ENCODE measurements at places on chromosomes 6 and 20.
A peak's percentile ranks its signal among the peaks of the same experiment; 100 is the strongest.

DNA sequence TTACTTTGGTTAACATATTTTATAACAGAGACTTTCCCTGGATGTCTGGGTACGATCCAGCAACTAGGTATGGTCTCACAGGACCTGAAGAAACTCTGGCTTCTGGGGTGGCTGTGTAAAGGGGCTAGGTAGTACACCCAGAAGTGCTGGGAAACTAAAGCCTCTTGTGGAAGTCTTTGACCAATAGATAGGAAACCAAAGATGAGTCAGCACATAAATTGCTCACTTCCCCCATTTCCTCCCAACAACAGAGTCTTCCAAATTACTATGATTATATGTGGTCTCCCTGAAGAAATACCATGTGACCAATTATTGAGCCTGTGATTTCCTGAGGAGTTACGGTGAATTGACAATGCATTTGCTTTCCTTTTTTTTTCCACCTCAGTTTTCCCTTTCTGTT lies 26.8 kb upstream of the TBX18 start:
- DNase-seq = no peak

GRCh38 chr6:14734416-14735340 lies 511.2 kb upstream of the JARID2 start:
- no peak for DNase-seq

GRCh38 chr20:52880259-52880658 lies 91.9 kb upstream of the TSHZ2 start:
- DNase-seq = no peak

- no peak for DNase-seq
Measured at GRCh38 chr6:34243131-34243771, 5.6 kb downstream of the SMIM29 start.

DNA sequence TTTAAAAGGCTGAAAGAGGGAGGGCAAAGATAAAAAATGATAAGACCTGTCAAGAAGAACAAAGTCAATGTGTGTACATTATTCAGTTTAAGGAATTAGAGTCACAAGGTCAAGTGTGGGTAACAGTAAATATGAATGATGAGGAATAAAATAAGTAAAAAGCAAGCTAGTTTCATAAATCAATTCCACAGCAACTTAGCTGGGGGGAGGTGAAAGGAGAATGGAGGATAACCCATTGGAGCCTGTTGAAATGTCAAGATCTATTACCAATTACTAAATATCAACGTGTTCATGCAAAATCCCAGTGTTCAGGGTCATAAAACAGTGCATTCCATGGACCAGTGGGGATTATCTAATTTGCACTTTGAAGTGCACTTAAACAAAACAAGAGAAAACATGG lies 242.9 kb downstream of the TBX18 start:
- DNase-seq = peak; percentile 19

GRCh38 chr6:28135393-28135792 lies 6.3 kb upstream of the ZKSCAN8 start:
- DNase-seq = no peak

DNA sequence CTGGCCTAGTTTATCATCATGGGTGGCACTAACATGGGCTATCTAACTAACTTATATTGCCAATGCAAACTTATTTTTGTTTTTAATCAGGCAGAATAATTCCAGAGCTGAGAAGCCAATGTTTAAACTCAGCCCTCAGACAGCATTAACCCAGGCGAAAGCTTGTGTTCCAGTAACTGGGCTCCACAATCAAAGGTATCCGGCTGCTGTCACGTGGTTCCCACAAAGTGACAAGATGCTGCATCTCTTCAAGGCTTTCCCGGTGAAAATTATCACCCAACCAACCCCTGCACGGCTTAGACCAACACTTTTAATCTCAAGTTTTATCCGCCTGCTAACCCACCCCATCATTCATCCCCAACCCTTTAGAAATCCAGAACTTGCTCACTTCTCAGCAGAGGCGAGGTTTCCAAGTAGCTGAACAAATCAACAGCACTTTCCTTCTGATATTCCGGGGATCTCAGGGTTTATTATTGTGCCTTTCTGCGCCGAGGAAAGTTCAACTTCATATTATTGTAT lies 885 bp downstream of the MTCL3 start:
- no peak for DNase-seq

GRCh38 chr6:169165561-169166300 lies 87.9 kb downstream of the THBS2 start:
- DNase-seq = no peak

DNA sequence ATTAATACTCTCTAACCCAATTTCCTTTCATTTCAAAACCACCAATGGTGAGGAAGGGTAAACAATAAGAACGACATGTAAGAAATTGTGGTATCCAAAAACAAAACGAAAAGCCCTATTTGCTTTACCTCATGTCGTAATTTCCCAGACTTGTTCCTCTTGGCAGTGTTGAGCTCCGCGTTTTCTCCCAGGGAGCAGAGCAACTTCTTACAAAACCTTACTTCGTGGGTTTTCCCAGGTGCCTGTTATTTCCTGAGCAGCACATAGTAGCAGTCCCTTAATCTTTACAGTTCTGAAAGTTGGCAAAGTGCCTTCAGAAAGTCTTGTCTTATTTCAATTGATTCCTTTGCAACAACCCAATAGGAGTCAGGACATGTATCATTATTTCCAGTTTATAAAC lies 207.9 kb upstream of the MARCKS start:
- DNase-seq = no peak

- DNase-seq = no peak
Measured at GRCh38 chr6:19410481-19410880, 426.7 kb upstream of the ID4 start.

GRCh38 chr6:155894758-155895157 lies 439.1 kb upstream of the NOX3 start:
- no peak for DNase-seq

DNA sequence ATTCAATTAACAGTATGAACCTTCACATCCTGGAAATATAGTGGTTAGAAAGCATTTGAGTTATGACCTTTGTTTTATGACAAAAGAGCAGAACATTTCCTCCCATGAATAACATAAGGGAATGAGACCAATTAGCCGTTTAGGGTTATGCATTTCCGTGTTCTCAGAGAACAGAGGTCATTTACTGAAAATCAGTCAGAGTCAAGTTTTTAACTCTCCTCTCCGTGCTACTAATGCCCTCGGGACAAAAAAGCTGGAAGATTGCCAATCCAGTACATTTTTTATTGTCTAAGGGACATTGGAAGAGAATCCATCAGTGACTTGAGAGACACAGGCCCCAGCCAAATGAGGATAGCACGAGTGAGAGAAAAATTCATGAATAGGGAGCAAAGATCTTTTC lies 632.7 kb downstream of the RFPL4B start:
- no peak for DNase-seq

DNA sequence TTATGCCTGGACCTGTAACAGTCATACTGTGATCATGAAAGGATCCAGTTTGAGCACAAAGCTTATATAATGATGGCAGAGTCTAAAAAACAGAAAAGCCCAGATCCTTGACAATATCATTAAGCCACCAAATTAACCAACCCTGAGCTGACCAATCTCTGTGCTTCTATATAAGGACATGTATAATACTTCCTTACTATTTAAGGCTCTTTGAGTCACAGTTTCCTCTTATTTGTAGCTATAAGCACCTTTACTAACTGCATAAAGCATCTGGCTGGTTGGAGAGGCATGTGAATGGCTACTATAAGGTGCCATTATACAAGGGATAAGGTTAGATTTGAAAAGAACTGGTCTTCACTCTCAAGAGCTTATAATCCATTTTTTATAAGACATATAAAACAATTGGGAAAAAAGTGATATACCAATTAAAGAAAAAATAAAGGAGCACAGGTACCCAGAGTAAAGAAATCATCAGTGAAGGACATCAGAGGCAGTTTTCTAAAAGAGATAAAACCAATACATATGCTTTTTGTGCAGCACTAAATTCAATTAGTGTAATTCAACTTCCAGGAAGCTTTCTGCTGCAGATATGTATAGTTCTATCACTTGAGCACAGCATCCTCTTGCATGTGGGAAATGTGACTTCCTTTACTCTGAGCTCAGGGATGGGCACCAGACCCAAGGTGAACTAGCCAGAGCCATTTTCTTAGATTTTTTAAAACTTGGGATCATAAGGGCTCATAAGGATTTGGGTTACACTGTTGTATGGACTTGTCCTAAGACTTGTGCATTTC lies 121.0 kb downstream of the BTBD9 start:
- DNase-seq = no peak

GRCh38 chr6:81085431-81085790 lies 667.1 kb downstream of the TENT5A start:
- DNase-seq = no peak

GRCh38 chr6:30705620-30706019 lies 11.5 kb downstream of the MDC1 start:
- DNase-seq = no peak

DNA sequence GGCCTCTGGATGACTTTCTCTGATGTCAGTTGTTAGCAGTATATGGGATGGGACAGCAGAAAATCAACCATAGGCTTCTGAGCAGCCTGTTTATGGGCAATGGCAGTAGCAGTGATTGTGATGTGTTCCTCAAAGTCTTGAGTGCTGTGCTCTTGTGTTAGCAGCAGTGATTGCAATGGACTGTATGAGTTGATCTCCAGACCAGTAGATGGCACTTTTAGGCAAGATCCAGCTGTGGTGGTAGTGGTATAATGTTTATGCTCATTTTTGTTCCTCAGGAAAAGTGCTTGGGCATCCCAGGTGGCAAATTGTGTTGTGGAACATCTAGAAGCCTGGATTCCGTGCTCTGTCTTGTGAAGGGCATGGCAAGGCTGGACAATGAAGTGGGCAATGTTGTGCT lies 181.6 kb upstream of the SYNCRIP start:
- DNase-seq = no peak

DNA sequence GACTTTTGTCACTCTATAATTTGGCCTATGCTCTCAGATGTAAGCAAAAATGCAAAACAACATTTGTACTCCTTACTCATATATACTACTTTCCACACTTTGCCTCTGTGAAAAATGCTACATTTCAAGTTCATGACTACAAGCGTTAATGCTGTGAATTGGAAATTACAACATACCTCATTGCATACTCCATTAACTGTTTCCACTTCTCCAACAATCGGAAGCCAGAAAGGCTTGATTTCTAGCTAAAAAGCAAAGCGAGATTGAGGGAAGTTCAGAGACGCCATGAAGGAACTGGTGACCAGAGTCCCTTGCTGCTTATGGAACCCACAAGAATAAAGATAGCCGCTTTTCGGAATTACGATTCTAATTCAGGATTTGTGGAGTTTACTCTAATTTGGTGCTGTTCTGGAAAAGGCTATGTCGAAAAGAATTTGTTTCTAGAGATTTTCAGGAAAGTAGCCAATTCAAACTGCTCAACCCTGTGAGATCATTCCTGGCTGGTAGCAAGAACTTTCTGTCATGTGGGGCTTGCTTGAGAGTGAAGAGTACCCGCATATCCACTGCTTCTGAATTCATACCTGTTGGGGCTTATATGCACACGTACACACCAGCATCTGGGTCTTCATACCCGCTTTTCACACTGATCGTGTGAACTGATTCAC lies 98.0 kb upstream of the CITED2 start:
- no peak for DNase-seq

- no peak for DNase-seq
Measured at GRCh38 chr6:3303795-3304411, 45.2 kb downstream of the PSMG4 start.

DNA sequence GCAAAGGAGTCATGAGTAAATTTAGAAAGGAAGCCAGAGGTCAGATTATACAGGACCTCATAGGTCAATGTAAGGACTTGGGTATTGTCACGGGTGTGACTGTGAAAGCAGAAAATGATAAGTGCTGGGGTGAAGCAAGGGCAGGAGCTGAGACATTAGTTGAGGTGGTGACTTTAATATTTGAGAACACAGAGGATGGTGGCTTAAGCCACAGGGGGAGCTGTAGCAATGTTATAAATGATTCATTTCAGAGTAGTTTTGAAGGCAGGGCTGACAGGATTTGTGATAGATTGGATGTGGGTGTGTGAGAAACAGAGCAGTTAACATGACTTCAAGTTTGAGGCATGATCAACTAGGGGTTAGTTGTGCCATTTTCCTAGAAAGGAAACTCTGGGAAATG lies 659.9 kb downstream of the EPM2A start:
- DNase-seq = no peak

DNA sequence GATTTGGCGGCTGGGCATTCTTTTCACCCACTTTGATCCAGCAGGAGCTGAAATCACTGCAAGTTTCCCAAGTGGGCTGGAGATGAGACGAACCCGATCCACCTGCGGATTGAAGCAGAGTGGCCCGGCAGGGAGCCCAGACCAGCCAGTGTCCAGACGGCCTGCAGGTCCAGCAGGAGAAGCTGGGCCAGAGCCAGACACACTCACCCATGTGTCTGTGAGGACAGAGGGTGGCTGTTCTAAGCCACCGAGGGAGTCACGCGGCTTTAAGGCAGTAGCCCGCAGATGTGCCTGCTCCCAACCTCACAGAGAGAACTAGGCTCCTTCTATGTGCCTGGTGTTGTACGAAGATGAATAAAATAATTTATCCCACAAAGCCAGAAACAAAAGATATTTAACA lies 200.7 kb downstream of the WDR27 start:
- DNase-seq = no peak

GRCh38 chr6:142913511-142914047 lies 31.4 kb downstream of the HIVEP2 start:
- DNase-seq = no peak

DNA sequence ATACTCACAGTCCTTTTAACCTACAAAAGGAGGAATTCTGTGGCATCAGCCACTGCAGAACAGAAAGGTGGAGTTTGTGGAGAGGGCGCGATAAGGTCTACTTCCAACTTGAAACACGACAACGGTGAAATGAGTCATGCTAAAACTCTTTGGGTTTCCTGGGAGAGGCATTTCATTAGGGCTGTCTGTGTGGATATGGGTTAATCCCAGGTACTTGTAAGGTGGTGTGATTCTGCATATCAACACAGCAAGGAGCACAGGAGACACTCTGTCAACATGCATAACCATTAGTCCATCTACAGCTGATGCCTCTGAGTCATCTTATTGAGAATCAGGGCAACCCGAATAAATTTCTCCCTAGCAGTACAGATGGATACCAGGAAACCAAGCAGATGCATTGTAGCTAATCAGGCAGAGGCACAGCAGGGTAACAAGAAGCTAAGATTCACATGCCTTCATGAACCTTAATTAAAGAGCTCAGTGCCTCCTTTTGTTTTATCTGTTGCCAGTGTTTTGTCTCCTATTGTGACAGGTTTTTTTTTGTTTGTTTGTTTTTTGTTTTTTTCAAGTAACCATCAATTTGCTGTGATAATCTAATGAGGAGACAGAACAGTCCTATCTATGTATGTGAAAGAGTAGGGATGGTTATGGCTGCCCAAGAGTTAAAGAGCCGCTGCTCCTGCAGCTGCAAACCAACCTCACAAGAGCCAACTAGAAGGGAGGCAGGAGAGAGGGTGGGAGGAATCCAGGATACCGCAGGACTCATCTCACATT lies 315.8 kb upstream of the SOX4 start:
- no peak for DNase-seq

Data from left kidney (tissue), 8 donors.